Activated CD4-positive, alpha-beta T cell treated with anti-CD3 and anti-CD28 coated beads, Interleukin-2, amount 50 U/mL, for 1 hour (primary cell): ENCODE measurements at places on chromosomes 2 and 18.

- no peak for DNase-seq
Measured at GRCh38 chr2:215751200-215751910, 262.0 kb downstream of the MREG start.

DNA sequence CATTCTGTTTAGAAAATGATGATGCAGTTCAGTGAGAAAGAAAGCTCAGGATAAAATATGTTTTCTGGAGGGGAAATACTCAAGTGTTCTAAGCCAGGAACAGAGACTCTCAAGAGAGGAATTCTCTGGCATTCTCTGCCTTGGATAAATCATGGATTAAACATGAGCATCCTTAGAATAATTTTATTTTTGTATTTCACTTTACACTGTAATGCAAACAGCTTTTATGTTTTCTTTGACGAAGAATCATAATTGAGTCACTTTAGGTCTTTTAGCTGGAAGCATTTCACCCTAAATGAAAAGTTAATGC is 11.1 kb downstream of the GDF7 start:
- no peak for DNase-seq

- no peak for DNase-seq
Measured at GRCh38 chr2:42136782-42137124, 32.4 kb upstream of the EML4 start.

DNA sequence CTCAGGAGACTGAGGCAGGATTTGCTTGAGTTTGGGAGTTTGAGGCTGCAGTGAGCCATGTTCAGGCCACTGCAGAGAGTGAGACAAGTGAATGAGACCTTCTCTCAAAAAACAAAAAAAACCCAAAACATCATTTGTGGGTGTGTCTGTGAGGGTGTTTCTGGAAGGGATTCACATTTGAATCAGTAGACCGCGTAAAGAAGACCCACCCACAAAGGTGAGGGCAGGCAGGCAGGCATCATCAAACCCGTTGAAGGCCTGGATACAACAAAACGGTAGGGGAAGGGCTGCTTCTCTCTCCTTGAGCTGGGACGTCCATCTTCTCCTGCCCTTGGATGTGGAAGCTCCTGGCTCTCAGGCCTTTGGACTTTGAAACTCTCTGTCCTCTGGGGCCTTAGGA is 25.4 kb downstream of the CDKL4 start:
- DNase-seq: no peak

DNA sequence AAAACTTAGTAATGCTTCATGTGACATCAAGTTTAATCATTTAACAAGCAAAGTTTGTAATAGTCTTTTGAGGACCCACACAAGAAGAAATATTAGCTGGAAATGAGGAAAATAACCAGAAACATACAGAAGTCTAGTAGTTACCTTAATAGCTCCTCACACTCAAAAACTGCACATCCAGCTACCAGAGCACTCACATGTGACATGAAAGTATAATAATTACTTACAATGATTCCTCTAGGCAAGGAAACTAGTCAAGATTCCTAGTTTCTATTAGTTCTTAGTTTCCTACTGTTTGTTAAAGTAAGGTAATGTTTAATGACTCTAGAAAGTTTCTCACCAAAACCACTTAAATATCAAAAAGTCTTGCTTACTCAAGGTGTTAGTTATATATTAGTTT is 335.8 kb downstream of the RAD51AP2 start:
- DNase-seq: no peak

- DNase-seq: no peak
Measured at GRCh38 chr2:195674491-195675221, 17.6 kb downstream of the SLC39A10 start.

GRCh38 chr18:77210249-77210648 is 39.4 kb upstream of the GALR1 start:
- DNase-seq: no peak

GRCh38 chr2:159140070-159140769 is 146.3 kb downstream of the WDSUB1 start:
- DNase-seq: no peak

DNA sequence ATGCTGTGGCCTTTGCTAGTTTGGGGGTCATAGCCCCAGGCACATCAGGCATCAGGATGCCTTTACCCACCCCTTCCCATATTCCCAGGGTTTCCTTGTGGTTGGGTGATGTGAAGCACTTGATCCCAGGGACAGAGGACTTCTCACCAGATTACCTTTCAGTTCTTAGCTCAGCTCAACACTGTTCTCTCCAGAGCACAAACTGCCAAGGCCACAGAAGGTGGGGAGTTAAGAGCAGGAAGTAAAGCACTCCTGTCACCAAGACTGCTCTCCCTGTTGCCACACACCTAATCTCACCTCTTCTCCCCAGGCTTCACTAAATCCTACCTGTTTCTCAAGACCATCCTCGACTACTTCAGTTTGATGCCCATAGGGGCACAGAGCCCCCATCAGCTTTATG is 25.9 kb downstream of the FHOD3 start:
- DNase-seq: no peak
